Activated T-helper 2 cell treated with anti-CD3 and anti-CD28 coated beads, Interferon-gamma antibody, Interleukin-2, Interleukin-4, amounts not matched to agents 10 μg/mL and 5 μg/mL and 100 μg/mL, durations not matched to agents 14 hours and 24 hours and 36 hours (primary cell): ENCODE measurements at places on chromosomes 3 and 15.

DNA sequence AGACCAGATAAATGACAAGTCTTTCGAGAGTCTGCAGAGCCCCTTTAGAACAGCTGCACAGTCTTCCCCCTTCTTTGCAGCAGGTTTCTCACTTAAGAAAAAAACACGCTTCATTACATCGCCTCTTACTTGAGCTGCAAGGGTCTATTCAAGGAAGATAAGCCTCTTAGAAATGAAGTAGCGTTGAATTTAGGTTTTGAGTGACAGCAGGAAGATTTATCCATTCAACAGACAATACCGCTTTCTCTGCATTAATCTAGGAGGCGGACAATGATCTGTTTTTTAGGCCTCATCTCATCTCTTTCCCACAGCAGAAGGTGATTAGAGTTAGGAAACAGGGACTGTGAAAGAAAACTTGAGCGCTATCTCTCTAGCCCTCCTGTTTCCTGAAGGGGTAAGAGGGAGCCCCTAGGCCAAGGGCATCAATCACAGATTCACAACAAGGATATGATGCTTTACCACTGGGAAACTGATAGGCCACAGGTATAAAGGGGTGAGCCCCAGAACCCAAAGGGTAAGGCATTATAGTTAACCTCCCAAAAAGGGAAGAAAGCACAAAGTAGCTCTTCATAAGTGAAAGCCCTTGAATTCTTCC, 84.3 kb downstream of the MECOM start:
- H3K4me1 ChIP-seq: peaks cover 9% of the 10 kb centered on the region
- H3K27me3 ChIP-seq: peaks cover 12% of the 10 kb centered on the region
- no peak overlapping the region for H3K4me3 ChIP-seq
- no peak overlapping the region for H3K27ac ChIP-seq
- no peaks in the 10 kb centered on the region for H3K36me3 ChIP-seq
- no peak for DNase-seq

DNA sequence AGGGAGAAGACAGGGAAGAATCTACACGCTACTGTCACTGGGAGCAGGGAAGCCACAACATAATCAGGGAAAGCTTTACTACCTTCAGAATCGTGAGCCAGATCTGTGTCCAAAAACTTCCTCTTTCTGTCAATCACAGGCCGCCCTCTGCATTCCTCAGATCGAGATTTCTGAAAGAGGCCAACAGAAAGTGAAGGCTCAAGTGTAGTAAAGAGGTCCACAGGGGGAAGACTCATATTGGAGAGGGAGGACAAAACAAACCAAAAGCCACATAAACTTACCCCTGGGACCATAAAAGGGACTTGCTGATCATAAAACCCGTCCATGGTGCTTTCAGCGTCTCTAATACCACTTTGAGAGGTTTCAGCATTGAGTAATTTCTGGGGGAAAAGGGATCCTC, 3.3 kb downstream of the ETV5 start:
- DNase-seq: no peak
- peaks cover 72% of the 10 kb centered on the region for H3K27me3 ChIP-seq
- H3K36me3 ChIP-seq: no peaks in the 10 kb centered on the region
- peaks cover 18% of the 10 kb centered on the region for H3K4me1 ChIP-seq
- no peak overlapping the region for H3K4me3 ChIP-seq

GRCh38 chr3:20811006-20811405, 625.0 kb upstream of the SGO1 start:
- DNase-seq: no peak
- no peak overlapping the region for H3K27ac ChIP-seq

GRCh38 chr15:96500508-96500907, 170.0 kb downstream of the NR2F2 start:
- no peak overlapping the region for H3K4me3 ChIP-seq
- no peaks in the 10 kb centered on the region for H3K27me3 ChIP-seq
- no peak for DNase-seq

GRCh38 chr3:19250959-19251610, 102.8 kb downstream of the KCNH8 start:
- no peak for DNase-seq
- H3K4me1 ChIP-seq: peaks cover 8% of the 10 kb centered on the region
- H3K4me3 ChIP-seq: no peak overlapping the region
- H3K27ac ChIP-seq: no peak overlapping the region

DNA sequence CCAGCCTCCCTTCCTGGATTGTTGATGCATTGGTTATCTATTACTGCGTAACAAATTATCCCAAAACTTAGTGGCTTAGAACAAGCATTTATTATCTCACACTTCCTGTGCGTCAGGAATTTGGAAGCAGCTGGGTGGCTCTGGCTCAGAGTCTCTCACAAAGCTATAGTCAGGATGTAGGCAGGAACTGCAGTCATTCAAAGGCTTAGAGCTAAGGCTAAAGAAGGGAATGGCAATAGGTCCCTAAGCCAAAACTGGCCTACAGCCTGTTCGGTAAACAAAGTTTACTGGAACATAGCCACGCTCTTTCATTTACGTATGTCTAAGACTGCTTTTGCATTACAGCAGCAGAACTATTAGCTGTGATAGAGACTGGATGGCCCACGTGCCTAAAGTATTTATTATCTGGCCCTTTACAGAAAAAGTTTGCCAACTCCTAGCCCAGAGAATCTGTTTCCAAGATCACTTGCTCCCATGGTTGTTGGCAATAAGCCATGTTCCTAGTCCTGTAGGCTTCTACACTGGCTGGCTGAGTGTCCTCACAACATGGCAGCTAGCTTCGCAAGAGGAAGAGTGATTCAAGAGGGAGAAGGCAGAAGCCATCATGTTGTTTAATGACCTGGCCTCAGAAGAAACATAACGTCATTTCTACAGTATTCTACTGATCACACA, 132.4 kb downstream of the SNRK start:
- H3K4me1 ChIP-seq: no peaks in the 10 kb centered on the region
- no peaks in the 10 kb centered on the region for H3K27me3 ChIP-seq
- H3K27ac ChIP-seq: no peak overlapping the region
- no peak for DNase-seq

GRCh38 chr3:29686889-29687592, 406.2 kb downstream of the RBMS3 start:
- H3K27me3 ChIP-seq: peaks cover 5% of the 10 kb centered on the region
- DNase-seq: no peak
- no peak overlapping the region for H3K27ac ChIP-seq
- H3K4me3 ChIP-seq: no peak overlapping the region

DNA sequence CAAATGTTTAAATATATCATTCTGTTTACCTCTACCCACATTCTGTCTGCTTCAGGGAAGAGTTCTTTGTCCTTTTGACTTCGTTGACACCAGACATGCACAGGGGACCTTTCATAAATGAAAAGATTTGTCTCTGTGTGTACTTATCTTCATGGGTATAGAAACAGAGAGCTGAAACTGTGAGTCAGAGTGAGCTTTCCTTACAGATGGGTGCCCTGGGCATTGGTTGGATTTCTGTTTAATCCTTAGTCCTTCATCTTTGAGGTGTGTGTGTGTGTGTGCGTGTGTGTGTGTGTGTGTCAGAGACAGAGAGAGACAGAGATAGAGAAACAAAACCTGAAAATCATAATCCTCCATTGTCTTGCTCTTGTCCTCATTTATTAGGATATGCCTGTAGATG, 517.4 kb downstream of the TUSC7 start:
- no peaks in the 10 kb centered on the region for H3K27me3 ChIP-seq
- no peaks in the 10 kb centered on the region for H3K36me3 ChIP-seq
